Spleen (tissue), 13 donors: ENCODE measurements at places on chromosomes 1 and 21. TPM values are rescaled to one million over a fixed set of nuclear protein-coding genes. Genes with fewer than 3 reads are reported as not detected.

- H3K4me1 ChIP-seq = no peaks in the 10 kb centered on the region
- no peaks in the 10 kb centered on the region for H3K36me3 ChIP-seq
- no peak overlapping the region for H3K27ac ChIP-seq
- no peak overlapping the region for H3K4me3 ChIP-seq
Measured at GRCh38 chr1:48697066-48697707, 79.5 kb downstream of the BEND5 start.

Gene ATP1B1
- 69.6 TPM for total RNA-seq

- H3K27me3 ChIP-seq = no peaks in the 10 kb centered on the region
- DNase-seq = no peak
- no peaks in the 10 kb centered on the region for H3K36me3 ChIP-seq
Measured at GRCh38 chr1:158146739-158147138, 34.0 kb upstream of the CD1D start.

Gene S100A7
- total RNA-seq = not detected

- H3K4me3 ChIP-seq = no peak overlapping the region
- no peak overlapping the region for H3K27ac ChIP-seq
- DNase-seq = no peak
- H3K27me3 ChIP-seq = no peaks in the 10 kb centered on the region
- H3K36me3 ChIP-seq = no peaks in the 10 kb centered on the region
Measured at GRCh38 chr1:231590453-231591198, 36.0 kb upstream of the DISC1 start.

DNA sequence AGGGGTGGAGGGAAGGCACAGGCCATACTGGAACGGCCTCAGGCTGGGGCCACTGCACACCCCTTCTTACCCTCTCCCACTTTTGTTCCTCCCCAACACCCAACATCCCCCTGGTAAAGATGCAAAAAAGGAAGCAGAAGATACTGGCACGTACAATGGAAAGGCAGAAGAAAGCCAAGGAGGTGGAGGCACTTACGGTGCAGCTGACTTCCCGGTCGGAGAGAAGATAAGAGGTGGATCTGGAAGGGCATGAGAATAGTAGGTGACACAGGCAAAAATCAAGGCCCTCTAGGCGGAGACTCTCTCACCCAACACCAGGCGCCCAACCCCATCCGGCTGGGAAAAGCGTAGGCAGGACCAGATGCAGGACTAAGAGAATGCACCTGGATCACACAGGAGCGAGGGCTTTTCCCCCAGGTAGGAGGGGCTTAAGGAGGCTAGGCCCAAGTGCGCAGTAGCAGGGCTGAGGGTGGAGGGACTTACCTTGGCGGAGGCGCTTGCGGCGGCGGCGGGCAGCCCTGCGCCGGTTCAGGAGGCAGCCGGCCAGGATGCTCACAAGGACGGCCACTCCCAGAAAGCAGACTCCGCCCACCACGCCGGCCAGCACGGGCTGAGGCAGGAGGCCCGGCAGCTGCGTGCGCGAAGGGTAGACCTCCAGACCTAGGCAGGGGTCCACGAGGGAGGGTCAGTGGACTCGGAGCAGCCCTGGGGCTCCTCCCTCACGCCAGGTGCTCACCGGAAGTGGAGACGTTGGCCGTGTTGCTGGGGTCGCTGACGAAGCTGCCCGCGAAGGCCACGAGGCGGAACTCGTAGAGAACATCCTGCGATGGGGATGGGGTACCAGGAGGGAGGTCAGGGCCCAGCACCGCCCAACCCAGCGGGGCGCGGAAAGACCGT is 4.1 kb upstream of the TAGLN2 start:
- no peak overlapping the region for H3K4me3 ChIP-seq
- H3K27me3 ChIP-seq = no peaks in the 10 kb centered on the region
- H3K4me1 ChIP-seq = peaks cover 7% of the 10 kb centered on the region

GRCh38 chr1:39657923-39658485 is 13.9 kb downstream of the NT5C1A start:
- H3K27me3 ChIP-seq = peaks cover 13% of the 10 kb centered on the region
- peak; percentile 84 for DNase-seq
- no peaks in the 10 kb centered on the region for H3K4me1 ChIP-seq
- no peaks in the 10 kb centered on the region for H3K36me3 ChIP-seq
- no peak overlapping the region for H3K4me3 ChIP-seq
- H3K27ac ChIP-seq = no peak overlapping the region

Gene PRRX1
- 4.9 TPM for total RNA-seq

- no peak for DNase-seq
- H3K4me3 ChIP-seq = no peak overlapping the region
- no peaks in the 10 kb centered on the region for H3K27me3 ChIP-seq
Measured at GRCh38 chr1:116878804-116879477, 30.8 kb upstream of the PTGFRN start.

DNA sequence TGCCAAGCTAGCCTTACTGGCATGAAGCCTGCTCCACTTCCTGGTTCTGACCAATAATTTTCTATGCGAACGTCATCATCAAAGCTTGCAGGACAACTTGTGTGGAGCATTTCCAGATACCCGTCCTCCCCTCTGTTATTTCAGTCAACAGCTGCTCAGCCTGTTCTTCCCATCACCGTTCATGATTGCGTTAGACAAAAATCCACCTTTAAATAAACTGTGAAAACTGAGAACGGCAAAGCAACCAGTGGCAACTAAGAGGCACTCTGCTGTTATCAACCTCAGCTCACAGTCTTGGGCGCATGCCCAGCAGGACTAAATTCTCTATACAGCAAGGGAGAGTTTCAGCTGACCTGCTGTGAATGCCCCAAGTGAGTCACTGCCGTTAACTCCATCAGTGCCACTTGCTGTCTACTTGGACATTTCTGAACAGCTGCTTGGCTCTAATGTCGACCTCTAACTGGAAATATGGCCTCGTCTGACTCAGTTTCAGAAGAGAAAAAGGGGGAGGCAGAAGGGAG is 207.4 kb upstream of the RUNX1 start:
- DNase-seq = no peak
- no peaks in the 10 kb centered on the region for H3K4me1 ChIP-seq
- H3K36me3 ChIP-seq = no peaks in the 10 kb centered on the region

- H3K27ac ChIP-seq = no peak overlapping the region
- H3K27me3 ChIP-seq = peaks cover 8% of the 10 kb centered on the region
- peak; percentile 92 for DNase-seq
- no peaks in the 10 kb centered on the region for H3K36me3 ChIP-seq
Measured at GRCh38 chr1:221203224-221204054, 324.2 kb downstream of the HLX start.

DNA sequence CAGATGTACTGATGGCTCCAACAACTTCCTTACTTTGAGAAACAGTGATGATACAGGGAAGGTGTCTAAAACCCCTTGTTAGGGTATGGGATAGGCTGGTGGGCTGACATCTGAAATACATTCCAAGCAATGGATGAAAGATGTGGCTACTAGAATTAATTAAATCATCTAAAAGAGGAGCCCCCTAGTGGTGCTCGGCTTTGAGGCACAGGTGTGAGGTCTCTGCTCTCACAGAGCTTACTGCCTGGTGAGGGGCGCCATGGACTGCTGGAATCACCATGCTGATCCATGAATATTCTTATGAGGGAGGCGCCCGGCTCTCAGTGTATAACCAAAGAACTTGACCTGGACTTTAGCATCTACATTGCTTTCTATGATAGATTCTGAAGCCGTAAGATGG is 48.5 kb downstream of the GNG4 start:
- H3K4me1 ChIP-seq = no peaks in the 10 kb centered on the region
- H3K27ac ChIP-seq = no peak overlapping the region
- peak; percentile 47 for DNase-seq
- H3K27me3 ChIP-seq = no peaks in the 10 kb centered on the region
- H3K36me3 ChIP-seq = no peaks in the 10 kb centered on the region

Gene TFF2
- total RNA-seq = not detected

- H3K27me3 ChIP-seq = no peaks in the 10 kb centered on the region
- no peak overlapping the region for H3K27ac ChIP-seq
- H3K36me3 ChIP-seq = no peaks in the 10 kb centered on the region
Measured at GRCh38 chr1:73914951-73915350, 283.0 kb downstream of the LRRIQ3 start.

DNA sequence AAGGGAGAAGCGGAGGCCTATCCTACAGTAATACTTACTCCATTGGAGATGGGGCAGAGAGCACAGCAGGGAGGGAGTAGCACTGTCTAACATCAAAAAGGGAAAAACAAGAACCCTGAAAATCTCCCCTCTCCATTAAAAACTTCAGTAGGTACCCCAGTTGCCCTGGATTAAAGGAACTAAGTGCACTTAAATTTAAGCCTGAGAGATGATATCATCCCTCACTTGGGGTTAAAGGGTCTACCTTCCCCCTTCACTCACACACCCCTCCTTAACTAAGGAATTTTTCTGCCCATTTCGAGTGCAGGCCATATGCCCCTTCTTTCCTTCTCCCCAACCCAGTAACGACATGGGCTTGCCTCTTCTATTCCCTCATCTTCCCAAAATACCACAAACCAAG is 3.7 kb upstream of the MTMR11 start:
- no peak for DNase-seq
- H3K36me3 ChIP-seq = peaks cover 15% of the 10 kb centered on the region
- H3K4me3 ChIP-seq = no peak overlapping the region
- peak overlapping the region; percentile 77 for H3K27ac ChIP-seq
- H3K4me1 ChIP-seq = peaks cover 21% of the 10 kb centered on the region

DNA sequence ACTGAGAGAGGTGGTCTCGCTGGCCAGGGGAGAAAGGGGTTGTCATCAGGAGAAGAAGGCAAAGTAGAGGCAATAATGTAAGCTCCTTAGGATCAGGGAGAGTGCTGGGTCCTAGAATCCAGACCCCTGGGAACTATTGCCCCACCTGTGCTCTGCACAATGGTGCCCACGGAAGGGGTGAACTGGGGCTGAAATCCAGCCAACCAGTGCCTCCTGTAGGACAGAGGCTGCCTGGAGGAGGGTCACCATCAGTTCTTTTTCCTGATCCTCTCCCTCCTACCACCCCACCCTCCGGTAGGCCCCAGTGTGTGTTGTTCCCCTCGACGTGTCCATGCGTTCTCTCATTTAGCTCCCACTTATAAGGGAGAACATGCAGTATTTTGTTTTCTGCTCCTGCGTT is 52.9 kb upstream of the ATP2B4 start:
- H3K36me3 ChIP-seq = no peaks in the 10 kb centered on the region
- H3K4me3 ChIP-seq = no peak overlapping the region
- H3K4me1 ChIP-seq = no peaks in the 10 kb centered on the region
- no peak overlapping the region for H3K27ac ChIP-seq

Gene UBE2U
- not detected for total RNA-seq

- H3K27me3 ChIP-seq = peaks cover 5% of the 10 kb centered on the region
- peaks cover 4% of the 10 kb centered on the region for H3K4me1 ChIP-seq
- H3K27ac ChIP-seq = no peak overlapping the region
- H3K4me3 ChIP-seq = no peak overlapping the region
Measured at GRCh38 chr1:53383136-53383870, 55.4 kb upstream of the LRP8 start.

GRCh38 chr21:37393030-37393429 is 26.5 kb downstream of the DYRK1A start:
- H3K27ac ChIP-seq = no peak overlapping the region
- peaks cover 100% of the 10 kb centered on the region for H3K4me1 ChIP-seq
- H3K36me3 ChIP-seq = no peaks in the 10 kb centered on the region
- no peak for DNase-seq
- H3K27me3 ChIP-seq = no peaks in the 10 kb centered on the region
- no peak overlapping the region for H3K4me3 ChIP-seq

DNA sequence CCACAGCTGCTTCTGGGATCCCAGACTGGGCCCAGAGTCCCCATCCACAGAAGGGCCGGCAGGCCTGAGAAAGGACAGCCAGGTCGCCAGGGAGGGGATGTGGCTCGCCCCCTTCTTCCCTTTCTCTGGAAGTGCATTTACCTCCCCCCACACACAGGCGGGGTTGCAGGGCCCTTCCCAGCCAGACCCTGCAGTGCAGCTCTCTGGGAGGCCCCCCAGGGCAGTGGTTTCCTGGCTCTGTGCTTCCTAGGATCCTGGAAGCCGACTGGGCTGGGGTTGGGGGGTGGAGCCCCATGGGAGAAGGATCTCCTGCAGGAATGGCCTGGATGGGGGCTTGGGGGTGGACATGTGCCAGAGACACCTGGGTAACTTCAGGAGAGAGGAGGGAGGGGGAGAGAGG is 4.2 kb upstream of the COL6A1 start:
- peak; percentile 70 for DNase-seq
- no peaks in the 10 kb centered on the region for H3K36me3 ChIP-seq
- H3K27me3 ChIP-seq = peaks cover 61% of the 10 kb centered on the region
- H3K4me1 ChIP-seq = peaks cover 23% of the 10 kb centered on the region

Gene INSRR
- not detected for total RNA-seq

Gene OR2L5
- total RNA-seq = 0.46 TPM

DNA sequence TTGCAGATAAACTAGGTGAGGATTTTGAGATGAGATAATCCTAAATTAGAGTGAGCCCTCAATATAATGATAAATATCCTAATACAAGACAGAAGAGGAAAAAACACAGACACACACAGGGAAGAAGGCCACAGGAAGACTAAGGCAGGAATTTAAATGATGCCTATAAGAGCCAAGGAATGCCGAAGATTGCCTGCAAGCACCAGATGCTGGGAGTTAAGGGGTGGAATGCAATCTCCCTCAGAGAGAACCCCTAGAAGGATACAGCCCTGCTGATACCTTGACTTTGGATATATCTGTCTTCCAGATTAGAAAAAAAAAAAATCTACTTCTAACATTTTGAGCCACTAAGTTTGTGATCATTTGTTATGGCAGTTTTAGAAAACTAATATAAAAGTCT is 299.7 kb upstream of the PRMT6 start:
- H3K27ac ChIP-seq = no peak overlapping the region
- DNase-seq = no peak
- H3K4me3 ChIP-seq = no peak overlapping the region
- H3K4me1 ChIP-seq = no peaks in the 10 kb centered on the region

GRCh38 chr1:41919131-41919530 is 409 bp upstream of the HIVEP3 start:
- H3K27me3 ChIP-seq = peaks cover 3% of the 10 kb centered on the region
- peak; percentile 68 for DNase-seq
- H3K27ac ChIP-seq = peak overlapping the region; percentile 58
- H3K4me1 ChIP-seq = peaks cover 50% of the 10 kb centered on the region
- no peaks in the 10 kb centered on the region for H3K36me3 ChIP-seq

DNA sequence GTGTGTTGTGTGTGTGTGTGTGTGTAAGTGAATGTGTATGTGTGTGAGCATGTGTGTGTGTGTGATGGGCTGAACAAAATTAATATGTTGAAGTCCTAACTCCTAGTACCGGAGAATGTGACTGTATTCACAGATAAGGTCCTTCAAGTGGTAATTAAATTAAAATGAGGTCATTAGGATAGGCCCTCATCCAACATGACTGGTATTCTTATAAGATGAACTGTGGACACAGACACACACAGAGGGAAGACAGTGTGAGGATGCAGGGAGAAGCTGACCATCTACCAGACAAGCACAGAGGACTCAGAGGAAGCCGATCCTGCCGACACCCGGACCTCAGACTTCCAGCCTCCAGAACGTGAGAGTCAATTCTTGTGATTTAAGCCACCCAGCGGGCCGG is 91.2 kb upstream of the PGBD5 start:
- DNase-seq = no peak
- no peak overlapping the region for H3K27ac ChIP-seq
- no peaks in the 10 kb centered on the region for H3K27me3 ChIP-seq
- H3K4me1 ChIP-seq = no peaks in the 10 kb centered on the region
- no peaks in the 10 kb centered on the region for H3K36me3 ChIP-seq
